ENCODE measurements at places on chromosomes 5 and 9.

DNA sequence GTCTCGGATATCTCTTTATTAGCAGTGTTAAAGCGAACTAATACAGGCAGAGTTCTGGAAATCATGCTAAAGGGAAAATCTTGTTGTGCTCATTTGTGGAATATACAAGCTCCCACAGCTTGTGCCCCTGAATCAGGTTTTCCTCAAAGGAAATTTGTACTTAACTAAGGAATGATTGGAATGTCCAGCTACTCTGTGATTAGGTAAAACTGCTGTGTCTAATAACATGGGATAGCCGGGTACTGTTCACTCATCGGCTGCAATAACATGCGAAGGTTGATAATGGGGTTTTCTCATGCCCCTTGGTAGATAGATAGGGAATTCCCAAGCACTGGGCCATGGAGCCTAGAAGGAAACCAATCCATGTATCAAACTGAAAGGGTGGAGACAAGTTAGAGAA lies 306.7 kb downstream of the NR2F1-AS1 start:
- no peak for DNase-seq

- DNase-seq, result no peak
These were observed 3.4 kb downstream of the VCP start for GRCh38 chr9:35069020-35069419.

DNA sequence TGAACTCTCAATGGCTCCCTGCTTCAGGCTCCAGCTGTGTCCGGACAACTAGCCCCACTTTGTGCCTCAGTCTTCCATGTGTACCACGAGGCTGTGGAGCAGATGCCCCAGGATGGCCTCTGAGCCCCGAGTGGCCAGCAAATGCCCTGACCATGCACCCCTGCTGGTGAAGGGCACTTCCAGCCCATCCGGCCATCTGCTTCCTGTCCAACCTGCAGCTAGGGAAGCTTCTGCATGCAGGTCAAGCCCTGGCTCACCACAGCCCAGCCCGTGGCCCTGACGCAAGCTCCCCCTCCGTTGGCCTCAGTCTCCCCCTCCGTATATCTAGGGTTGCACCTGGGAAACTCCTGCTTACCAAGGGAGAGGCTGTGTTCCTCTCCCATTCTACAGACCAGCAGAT lies 4.8 kb downstream of the NINJ1 start:
- no peak for DNase-seq

GRCh38 chr9:8486095-8486494 lies 686.5 kb upstream of the DMAC1 start:
- no peak for DNase-seq

- no peak for DNase-seq
These were observed 142.8 kb downstream of the NSG2 start for GRCh38 chr5:174188295-174188694.

GRCh38 chr5:142012792-142013388 lies at the start of gene GNPDA1:
TSS of gene GNPDA1 (minus strand) at chr5:142013027. CDS start at chr5:142012035, 992 bp downstream.
- peak; percentile 86 for DNase-seq

- no peak for DNase-seq
These were observed 165.8 kb downstream of the BAAT start for GRCh38 chr9:101219030-101219429.

DNA sequence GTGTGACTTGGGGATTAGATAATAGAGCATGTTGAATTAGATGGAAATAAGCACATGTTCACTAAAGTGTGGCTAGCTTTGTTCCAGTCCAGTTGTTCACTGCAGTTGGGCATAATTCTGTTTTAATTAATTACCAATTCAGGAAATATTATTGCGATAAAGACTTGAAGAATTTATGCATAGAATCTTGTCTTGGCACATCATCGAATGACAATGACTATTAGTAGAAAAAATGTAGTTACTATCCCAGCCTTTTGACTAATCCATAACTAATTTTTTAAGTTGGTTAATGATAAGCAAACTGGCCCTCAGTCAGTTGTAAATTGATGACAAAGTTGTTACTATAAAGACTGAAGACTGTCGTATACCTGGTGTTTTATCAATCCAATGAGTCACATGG lies 10.5 kb downstream of the LNPEP start:
- no peak for DNase-seq

DNA sequence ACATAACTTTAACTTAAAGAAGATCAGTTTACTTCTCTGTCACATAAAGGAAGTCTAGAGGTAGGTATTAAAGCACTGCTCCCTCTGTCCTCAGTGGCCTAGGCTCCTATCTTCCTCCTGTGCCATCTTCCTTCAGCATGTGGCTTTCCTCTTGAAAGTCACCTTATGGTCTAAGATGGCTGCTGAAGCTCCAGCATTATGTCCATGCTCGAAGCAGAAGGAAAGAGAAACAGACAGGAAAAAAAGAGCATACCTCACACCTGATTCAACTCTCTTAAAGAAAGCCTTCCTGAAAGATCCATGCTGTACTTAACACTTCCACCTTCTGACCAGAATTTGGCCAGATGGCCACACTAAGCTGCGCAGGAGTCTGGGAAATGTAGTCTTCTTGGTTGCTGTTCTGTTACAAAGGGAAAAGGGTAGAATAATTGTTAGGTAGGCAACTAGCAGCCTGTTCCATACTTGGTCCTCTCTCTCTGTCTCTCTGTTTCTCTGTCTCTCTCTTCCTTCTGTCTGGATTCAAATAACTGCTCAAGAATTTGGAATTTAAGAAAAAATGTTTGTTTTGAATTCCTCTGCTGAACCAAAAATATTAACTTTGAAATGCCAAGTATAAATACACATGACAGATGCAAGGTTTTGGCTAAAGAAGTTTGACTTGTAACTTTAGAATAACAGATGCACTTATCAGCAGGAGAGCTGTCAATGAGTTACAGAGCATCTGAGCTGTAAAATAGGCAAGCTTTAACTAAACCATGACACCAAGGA lies 16.0 kb downstream of the TMEM174 start:
- DNase-seq, result no peak

DNA sequence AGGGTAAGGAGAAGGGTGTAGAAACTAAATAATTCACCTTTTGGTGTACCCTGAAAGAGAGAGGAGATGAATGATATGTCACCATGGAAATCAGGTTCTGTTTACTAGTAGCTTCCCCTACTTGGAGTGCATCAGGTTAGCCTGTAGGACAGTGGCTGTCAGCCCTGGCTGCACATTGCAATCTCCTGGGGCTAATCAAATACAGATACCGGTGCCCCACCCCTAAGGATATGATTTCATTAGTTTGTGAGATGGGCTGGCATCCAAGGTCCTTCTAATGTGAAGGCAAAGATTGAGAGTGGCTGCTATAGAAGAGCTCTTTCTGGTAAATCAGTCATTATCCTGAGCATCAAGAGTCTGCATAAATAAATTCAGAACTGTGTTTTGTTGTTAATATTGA lies 47.2 kb downstream of the INSYN2B start:
- DNase-seq, result no peak

DNA sequence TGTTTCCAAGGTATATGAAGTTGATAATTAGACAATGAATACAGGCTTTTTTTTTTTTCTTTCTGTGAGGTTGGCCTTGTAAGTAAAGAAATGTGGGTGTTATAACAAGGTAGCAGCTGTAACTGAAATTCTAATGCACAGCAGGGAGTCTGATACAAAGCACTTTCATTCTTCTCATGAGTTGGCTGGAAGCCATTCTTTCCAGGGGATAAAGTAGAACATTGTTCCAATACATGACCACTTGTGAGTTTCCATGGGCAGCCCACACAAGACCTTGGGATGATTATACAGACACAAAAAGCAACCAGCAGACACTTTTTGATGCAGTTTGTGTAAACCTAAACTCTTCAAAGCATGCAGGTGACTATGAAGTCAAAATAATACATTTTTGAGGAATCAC lies 1785.9 kb upstream of the WWC1 start:
- DNase-seq, result no peak

DNA sequence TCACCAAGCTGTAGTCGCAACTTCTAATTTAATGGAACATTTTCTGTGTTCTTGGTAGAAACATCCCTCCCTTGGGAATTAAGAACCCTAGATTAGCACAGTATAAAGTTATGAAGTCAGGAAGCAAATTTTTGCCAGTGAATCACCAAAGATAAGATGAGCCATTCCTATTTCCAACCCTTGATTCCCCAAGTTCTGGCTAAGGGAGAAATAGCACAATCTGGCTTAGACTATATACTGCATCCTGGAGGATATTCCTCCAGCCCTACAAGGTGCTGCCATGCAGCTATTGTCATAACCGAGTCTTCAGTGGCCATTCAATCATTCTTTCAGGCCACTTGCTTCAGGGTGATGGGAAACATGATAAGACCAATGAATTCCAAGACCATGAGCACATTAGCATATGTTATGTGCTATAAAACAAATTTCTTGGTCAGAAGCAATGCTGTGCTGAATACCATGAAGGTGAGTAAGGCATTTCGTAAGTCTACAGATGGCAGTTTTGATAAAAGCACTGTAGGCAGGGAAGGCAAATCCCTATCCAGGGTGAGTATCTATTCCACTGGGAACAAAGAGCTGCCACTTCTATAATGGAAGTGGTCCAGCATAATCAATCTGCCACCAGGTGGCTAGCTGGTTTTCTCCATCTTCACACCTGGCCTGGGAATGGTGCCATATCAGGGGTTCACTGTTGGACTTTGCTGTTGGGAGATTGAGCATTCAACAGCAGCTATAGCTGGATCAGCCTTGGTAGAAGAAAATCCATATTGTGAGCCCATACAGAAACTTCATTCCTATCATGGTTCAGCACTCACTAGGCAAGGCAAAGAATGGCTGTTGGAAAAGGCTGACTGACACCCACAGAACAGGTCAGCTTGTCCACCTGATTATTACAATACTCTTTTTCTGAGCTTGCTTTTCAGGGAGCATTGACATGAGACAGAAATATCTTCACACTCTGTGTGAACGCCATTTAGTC lies 19.6 kb upstream of the ARL15 start:
- no peak for DNase-seq

GRCh38 chr5:179148703-179149170 lies 88.6 kb downstream of the ZNF354C start:
- no peak for DNase-seq

DNA sequence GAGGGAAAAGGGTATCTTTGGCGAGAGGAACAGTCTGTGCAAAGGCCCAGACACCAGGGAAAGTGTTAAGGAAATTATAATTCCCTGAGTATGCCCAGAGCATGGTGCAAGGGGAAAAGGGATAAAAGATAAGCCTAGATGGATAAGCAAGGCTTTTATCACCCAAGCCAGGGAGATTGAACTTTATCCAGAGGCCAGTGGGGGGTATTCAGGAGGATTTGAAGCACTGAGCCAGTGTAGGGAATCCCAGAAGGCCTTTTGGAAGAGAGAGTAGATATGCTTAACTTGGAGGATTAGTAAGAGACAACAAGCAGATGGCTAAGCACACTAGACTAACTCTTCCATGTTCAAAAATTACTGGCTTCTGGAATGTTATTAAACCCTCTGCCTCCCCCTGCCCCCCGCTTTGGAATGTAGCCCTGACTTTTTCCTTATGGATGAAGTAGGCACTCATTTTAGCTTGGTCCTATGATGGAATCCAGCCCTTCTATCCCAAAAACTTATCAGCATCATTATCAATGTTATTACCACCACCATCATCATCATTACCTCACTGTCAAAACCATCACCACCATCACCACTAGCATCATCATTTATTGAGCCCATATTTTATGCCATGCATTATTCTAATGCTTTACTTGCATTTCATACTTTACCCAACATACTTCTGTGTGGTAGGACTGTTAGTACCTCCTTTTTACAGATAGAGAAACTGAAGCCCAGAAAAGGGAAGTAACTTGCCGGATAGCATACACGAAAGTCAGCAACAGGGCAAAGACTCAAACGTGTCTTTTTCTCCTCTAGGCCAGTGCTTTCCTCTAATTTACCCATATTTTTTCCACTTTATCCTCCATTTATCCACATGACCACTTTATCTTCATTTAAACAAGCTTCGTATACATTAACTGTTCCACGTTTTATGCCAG lies 237.0 kb downstream of the PAPPA start:
- no peak for DNase-seq

DNA sequence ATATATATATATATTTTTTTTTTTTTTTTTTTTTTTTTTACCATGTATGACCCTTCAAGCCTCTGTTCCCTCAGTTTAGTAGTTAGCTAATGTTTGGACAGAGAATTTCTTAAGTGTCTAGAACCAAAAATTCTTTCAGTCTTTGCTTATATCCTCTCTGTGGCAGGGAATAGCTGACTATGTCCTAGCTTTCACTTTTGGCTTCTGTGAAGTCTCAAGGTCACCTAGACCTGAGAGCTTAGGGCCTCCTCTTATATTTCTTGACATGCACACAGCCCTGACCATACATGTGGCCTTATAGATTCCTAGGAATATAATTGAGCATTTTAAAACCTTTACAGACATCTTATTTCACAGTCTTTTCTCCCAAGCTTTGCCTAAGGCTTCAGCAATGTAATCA lies 930.8 kb upstream of the CDH9 start:
- no peak for DNase-seq

DNA sequence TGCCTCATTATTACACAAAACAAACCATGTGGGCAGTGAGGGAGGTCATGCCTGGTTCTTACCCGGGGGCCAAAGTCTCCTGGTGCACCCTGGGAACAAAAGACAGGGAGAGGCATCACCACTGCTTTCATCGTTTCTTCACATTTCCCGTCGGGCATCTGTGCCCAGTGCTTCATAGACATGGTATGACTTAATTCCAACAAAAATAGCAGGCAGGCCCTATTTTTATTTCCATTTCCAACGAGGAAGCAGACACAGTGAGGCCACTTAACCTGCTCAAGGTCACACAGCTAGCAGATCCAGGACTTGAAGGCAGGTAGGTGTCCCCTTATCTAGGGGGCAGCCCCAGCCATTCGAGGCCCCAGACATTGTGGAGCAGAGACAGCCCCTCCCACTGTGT lies 34.6 kb upstream of the PHYKPL start:
- DNase-seq, result no peak

DNA sequence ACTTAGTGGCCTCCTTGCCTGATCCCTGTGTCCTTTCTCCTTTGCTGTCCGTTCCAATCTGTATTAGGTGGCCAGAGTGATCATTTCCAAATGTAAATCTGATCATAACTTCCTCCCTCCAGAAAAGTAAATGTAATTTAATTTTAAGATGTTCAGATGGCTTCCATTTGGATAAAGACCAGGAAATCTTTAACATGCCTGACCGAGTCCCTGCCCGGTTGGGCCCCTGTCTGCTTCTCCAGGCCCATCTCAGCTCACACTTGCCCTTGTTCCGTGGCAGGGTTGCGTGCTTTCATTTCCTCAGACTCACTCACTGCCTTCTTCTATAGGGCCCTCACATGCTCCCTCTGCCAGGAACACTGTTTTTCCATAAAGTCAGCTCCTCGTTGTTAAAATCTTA lies 7.6 kb downstream of the MAP3K1 start:
- no peak for DNase-seq

DNA sequence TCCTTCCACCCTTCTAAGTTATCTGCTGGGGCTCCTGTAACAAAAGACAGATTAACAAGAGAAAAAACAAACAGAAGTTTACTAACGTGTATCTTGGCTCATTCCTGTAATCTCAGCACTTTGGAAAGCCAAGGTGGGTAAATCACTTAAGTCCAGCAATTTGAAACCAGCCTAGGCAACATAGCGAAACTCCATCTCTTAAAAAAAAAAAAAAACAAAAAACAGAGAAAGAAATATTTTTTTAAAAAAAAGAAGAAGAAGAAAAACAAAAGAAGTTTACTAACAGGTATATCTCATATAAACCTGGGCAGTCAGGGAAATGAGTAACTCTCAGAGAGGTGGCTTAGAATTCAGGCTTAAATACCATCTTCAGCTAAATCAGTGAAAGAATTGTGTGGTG lies 10.3 kb upstream of the NDFIP1 start:
- DNase-seq, result no peak

All from ureter (tissue), 1 donor.